ENCODE measurements at places on chromosomes 4 and X.

- no peak for DNase-seq
These were observed 9.2 kb downstream of the HOPX start for GRCh38 chr4:56671860-56672259.

DNA sequence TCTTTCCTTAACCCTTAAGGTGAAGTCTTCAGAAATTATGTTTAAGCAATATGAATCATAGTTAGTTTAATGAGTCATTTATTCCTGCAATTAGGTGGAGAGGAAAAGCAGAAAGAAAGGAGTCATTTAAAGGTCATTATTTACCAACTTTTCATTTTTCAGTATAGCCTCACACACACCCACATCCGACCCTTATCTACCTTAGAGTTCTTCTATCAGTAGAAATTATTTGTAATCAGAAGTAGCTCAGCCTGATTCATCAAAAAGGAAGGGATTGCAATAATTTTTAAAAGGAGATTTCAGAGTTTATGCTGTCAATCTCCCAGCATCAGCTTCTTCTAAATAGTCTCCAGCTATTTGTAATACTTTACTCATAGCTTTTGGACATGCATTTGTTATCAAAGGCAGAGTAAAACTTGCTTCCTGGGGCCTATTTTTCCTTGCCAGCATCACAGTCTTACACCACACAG, 5.9 kb downstream of the ANXA10 start:
- DNase-seq, result no peak

DNA sequence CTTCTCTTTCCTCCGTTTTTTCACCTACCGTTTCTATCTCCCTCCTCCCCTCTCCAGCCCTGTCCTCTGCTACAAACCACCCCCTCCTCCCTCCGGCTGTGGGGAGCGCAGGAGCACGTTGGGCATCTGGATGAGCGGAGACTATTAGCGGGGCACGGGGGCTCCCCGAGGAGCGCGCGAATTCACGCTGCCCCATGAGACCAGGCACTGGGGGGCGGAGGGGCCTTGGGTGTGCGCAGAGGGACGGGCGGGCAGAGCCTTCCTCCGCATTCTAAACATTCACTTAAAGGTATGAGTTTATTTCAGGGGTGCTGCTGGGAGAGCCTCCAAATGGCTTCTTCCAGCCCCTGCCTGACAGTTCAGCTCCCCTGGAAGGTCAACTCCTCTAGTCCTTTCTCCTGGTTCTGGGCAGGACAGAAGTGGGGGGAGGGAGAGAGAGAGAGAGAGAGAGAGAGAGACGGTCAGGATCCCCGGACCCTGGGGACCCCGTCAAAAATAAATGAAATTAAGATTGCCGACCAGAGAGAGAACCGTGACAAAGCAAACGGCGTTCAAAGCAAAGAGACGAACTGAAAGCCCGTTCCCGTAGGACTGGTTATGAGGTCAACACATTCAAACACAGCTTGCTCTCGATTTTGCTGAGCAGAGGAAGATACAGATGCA, 5.0 kb downstream of the SHOX start:
- no peak for DNase-seq

DNA sequence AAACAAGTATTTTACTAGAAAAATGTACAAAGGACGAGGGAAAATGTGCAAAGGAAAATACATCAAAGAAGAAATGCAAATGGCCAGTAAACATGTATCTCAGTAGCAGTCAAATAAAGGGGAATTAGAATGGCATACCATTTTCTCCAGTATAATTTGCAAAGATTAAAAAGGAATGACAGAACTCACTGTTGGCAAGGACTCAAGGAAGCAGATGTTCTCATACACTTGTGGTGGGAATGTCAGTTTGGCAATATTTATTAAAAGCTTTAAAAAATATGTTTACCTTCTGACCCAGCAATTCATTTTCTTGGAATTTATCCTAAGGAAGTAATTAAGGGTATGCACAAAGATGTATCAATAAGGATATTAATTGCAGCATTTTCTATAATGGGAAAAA, 7.6 kb downstream of the CLCN5 start:
- DNase-seq, result no peak

GRCh38 chr4:103786014-103786413, 66.2 kb upstream of the TACR3 start:
- no peak for DNase-seq

GRCh38 chr4:21744046-21744445, 204.5 kb downstream of the KCNIP4 start:
- DNase-seq, result no peak

GRCh38 chr4:152220201-152220666, 315.7 kb downstream of the FBXW7 start:
- DNase-seq, result peak; percentile 60

GRCh38 chr4:80540785-80541469, 205.4 kb downstream of the CFAP299 start:
- DNase-seq, result no peak

GRCh38 chr4:170818786-170819185, 729.0 kb upstream of the AADAT start:
- no peak for DNase-seq

- DNase-seq, result no peak
These were observed 13.2 kb upstream of the HAND2 start for GRCh38 chr4:173543266-173543665.

- no peak for DNase-seq
These were observed 67.0 kb downstream of the AASDH start for GRCh38 chr4:56320293-56320692.

Data from stimulated activated CD4-positive, alpha-beta T cell treated with anti-CD3 and anti-CD28 coated beads, Interleukin-1b, Interleukin-23, amount 100 ng/mL, for 48 hours (primary cell).